Iris pigment epithelial cell (primary cell): ENCODE measurements at places on chromosomes 11 and 22.
A peak's percentile ranks its signal among the peaks of the same experiment; 100 is the strongest.

DNA sequence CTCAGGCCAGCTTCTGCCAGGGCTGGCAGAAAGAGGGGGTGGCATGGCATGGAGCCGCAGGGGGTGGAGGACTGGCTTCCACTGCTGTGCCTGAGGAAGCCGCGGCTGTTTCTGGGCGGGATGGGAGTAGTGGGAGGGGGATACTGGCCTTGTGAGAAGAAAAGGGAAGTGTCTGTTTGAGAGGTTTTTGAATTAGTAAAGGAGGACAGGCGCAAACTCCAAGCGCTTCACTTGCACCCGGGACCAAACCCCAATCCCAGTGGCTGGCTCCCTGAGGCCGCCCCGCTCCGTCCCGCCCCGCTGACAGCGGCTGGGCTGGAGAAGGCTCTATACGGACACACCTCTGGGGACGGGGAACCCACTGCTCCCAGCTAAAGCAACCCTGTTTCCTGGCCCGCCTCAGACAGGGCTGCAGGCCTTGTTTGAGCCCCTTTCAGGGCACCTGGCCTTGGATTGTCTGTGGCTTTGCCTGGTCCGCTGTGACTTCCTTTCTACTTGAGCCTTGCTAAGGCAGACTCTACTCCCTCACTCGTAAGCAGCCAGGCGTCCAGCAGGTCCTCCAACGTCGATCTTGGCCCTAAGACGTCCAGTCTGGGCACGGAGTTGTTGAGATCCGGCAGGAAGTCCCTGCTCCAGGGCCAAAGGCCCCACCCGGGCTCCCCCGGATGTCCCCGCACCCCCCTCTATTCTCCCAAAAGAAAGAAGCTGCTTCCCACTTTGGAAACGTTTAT is 2.2 kb downstream of the APOA1 start:
- no peak for DNase-seq

DNA sequence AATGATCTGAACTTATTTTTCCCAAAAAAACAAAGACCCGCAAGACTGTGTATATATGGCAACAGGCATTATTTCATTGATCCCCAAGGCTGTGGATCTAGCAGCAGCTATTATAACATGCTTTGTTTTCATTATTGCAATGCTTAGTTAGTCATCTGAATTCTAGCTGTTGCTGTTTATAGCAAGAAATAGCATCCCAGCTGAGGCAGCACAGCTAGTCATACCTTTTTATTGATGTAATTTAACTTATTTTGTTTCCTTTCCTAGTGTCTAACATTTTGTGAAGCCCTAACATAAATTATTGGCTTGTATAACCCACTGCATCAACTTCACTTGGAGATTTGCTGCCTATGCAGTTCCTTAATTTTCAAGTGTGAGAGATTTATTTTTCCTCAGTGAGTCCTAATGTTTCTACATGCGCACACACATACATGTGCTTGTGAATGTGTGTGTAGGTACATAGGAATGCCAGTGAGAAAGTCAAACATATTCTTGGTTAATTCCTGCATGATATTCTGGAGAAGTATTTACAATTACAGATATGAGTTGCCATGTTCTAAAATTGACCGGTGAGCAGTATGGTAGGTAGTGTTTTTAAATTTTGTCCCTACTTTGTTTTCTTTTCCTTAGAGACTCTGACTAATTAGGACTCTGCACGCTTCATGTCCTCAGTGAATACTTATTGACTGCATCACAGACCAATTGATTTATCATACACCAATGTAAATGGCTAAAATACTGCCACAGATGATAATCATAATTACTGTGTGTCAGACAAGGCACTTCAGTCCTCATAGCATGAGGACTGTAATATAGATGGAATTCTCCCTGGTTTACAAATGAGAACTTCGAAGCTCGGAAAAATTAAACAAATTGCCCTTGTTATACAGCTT is 119.3 kb downstream of the WNT11 start:
- DNase-seq: peak; percentile 88

DNA sequence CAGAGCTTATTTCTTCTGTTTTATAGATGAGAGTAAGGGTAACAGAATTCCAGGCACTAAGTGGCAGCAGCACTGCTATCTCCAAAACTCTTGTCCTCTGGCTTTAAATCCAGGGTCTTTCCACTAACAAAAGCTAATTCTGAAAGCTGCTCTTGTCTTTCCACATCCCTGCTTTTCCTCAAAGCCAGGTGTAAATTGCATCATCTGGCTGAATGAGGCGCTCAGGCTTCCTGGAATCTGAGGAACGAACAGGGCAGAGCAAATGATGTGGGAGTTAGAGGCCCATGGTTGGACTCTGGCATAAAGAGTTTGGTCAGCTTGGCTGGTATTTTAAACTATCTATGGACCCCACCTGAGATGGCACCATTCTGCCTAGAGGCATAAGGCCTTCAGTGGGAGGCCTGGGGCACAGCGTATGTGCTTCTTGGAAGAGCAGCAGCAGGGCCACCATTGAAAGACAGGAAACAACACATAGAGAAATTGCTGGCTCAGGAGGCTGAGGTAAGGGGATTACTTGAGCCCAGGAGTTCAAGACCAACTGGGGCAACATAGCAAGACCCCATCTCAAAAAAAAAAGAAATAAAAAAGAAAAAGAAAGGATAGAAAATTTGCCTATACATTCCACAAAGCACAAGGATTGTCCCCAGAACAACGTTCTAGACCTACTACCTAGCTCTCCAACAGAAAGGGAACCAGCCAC is 1.9 kb downstream of the KCNJ5 start:
- DNase-seq: no peak

DNA sequence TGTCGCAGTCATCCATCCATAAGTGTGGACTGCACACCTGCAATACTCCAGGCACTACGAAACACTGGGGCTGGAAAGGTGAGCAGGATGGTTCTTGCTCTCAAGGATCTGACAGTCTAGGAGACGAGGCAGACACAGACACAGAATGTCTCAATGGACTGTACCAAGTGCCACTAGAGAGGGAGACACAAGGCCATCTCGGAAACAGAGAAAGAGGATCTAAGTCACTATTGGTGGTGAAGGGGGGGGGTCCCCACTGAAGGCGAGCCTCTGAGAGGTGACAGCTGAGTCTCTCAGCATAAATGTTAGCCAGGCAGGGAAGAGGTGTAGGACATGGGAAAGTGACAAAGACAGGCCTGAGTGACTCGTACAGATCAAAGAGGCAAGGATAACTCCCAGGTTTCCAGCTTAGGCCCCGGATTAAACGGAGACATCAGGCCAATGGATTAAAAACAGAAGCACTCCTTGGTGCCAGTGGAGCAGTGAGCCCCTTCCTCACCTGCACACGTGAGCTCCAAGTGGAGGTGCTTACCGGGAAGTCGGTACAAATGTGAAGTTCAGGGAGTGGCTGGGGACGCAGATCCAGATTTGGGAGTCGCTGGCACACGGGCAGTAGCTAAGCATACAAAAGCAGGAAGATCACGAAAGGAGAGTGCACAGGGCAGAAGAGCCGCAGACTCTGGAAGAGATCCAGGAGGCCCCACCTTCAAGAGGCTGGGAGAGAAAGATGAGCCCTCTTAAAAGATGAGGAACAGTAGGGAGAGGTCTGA is 117.2 kb downstream of the MICAL3 start:
- no peak for DNase-seq

DNA sequence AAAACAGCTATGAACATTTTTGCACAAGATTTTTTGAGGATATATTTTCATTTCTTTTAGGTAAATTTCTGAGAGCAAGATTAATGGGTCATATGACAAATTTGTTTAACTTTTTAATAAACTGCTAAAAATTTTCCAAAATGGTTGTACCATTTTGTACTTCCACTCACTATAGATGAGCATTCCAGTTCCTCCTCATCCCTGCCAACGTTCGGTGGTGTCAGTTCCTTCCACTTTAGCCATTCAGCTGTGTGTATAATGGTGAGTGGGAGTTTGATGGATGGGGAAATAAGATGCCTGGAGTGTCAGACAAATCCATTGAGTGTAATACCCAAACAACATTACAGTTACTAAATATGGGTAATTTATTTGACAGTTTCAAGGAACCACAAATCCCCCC is 49.7 kb downstream of the MIAT start:
- no peak for DNase-seq

DNA sequence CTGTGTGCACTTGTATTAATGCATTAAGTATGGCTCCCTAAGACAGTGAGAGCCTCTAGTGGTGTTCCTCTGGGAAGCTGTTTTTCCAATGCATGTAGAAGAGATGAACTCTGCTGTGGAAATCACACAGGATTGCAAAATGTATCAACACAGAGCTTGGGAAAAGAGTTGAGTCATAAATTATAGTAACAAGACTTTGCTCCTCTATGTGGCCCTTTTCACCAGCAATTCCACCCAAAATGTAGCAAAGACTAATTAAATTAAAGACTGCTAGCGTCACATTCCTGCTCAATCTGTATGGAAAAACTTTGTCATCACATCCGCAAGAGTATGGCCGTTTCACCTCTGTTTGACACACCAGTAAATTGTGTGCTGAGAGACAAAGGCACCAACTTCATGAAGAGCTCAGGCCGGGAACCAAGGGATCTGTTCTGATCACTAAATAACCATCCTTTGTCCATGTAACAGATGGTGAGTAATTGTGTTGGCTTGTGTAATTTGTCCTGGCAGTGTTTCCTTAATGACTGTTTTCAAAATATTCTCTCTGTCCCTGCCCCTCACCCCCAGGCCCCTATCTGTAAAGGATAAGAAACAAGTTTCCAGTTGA is 209.2 kb upstream of the SORL1-AS1 start:
- peak; percentile 81 for DNase-seq

DNA sequence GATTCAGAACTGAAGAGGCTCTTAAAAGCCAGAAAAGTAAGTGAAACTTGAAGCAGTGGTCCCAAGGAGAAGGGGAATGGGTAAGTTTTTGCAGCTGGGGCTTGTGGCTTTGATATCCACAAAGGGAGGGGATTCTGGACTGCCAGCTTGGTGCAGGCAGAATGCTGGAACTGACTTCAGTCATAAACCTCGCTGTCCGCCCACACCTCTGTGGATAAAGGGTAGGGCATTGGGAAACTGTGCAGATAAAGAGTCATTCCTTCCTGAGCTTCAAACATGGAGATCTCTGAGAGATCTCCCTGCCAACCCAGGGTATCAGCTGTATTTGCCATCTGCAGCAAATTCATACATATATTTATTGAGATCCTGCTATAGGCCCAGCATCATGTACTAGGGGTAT is 124.3 kb upstream of the OR9Q1 start:
- no peak for DNase-seq

- no peak for DNase-seq
Observed at GRCh38 chr11:117771841-117772240, 25.2 kb downstream of the DSCAML1 start.

DNA sequence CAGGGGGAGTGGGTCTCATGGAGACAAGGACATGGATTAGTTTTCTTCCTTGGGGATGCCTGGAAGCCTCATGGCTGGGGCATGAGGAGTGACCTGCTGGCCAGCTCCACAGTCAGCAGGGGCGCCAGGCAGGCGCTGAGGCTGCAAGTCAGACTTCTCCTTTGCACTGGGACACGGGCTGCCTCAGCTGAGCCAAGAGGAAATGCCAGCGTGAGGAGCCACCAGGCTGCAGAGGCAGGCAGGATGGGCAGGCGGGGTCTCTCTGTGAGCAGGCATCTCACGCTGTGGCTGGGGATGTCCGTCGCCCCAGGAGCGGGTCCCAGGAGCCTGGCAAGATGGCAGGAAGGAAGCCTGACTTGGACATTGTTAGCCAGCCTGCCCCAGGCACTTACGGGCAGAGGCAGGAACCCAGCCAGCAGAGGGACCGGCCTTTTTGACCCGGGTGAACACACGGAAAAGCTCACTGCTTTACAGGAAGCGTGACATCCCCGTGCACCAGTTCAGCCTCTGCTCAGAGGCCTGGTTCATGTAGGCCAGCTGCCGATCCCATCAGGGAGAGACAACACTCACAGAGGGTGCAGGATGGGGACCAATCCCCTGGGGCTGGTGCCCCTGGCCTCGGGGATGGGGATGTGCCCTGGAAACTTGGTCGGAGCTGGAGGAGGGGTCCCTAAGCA is 10.2 kb downstream of the GNB1L start:
- peak; percentile 35 for DNase-seq

GRCh38 chr11:112769584-112769983 is 191.6 kb upstream of the NCAM1 start:
- no peak for DNase-seq

GRCh38 chr22:45381348-45381747 is 32.1 kb downstream of the SMC1B start:
- no peak for DNase-seq

DNA sequence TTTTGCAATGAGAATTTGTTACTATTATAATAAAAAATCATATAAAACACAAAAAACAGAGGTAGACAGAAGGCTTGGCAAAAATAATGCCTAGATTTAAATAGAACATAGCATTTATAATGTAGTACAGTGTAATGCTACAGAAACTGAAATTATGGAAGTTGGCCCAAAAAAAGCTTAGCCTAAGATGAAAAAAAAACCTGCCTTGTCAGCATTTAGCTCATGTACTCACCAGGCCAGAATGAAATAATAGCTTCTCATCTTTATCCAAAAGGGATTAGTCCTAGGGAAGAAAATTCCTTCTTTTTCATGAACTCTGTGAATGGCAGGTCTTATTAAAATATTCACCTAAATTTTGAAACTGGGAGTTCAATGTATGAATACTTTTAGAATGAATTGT is 951.1 kb downstream of the LRRC4C start:
- DNase-seq: no peak

GRCh38 chr11:69051381-69052342 is 2.9 kb downstream of the TPCN2 start:
- no peak for DNase-seq

DNA sequence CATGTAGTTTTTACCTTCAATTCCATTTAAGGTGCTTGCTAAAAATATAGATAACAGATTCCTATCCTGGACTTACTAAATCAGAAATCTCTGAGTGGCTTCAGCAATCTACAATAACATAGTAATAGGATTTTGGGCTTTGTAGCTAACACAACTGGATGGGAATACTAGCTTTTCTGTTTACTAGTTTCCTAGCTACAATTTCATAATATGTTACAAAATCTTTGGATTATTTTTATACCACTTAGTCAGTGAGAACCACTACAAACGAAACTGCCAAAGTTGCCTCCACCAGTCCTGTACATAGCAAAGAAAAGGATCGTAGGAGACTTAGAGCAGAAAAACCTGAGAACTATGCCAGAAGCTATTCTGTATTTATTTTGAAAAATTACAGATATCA is 87.7 kb upstream of the ANO3 start:
- no peak for DNase-seq
